ENCODE measurements at places on chromosomes 11 and 22.

GRCh38 chr11:47394322-47395222 is 13.8 kb upstream of the SLC39A13 start:
- no peaks in the 10 kb centered on the region for H3K36me3 ChIP-seq
- peaks cover 10% of the 10 kb centered on the region for H3K4me1 ChIP-seq
- no peak overlapping the region for H3K4me3 ChIP-seq

DNA sequence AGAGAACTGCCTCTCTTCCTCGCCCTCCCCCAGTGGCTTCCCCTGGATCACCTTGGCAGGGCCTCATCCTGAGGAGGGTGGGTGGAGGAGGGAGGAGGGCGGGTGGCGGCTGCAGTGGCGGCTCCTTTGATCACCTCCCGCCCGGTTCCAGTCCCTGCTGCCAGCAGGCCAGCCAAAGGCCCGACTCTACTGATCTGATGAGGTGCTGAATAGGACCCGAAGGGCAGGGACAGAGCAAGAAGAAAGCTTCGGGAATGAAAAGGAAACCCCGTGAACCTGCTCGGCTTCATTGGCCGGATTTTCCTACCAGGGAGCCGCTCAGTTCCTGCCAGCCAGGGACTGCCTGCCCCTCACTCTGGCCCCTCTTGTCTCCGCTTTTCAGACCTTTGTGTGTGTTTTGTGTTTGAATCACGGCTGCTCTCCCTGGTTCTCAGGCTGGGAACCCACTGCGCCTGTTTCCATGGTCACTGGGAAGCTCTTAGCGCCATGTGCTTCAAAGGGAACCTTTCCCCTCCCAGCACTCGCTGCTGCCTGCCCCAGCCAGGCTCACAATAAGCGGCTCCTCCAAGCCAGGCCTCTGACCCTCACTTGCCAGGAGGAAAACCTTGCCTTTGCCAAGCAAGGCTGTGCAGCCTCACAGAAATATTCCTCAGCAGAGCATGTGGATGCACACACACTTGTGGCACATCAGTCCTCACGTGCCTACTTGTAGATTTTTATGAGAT is 56.8 kb downstream of the C22orf31 start:
- no peaks in the 10 kb centered on the region for H3K36me3 ChIP-seq
- no peak for DNase-seq
- no peaks in the 10 kb centered on the region for H3K4me1 ChIP-seq
- no peak overlapping the region for H3K27ac ChIP-seq

GRCh38 chr11:3073029-3073435 is 15.8 kb upstream of the CARS1 start:
- DNase-seq: no peak
- H3K27ac ChIP-seq: no peak overlapping the region
- H3K27me3 ChIP-seq: peaks cover 19% of the 10 kb centered on the region
- no peaks in the 10 kb centered on the region for H3K36me3 ChIP-seq
- H3K4me1 ChIP-seq: no peaks in the 10 kb centered on the region
- no peak overlapping the region for H3K4me3 ChIP-seq

DNA sequence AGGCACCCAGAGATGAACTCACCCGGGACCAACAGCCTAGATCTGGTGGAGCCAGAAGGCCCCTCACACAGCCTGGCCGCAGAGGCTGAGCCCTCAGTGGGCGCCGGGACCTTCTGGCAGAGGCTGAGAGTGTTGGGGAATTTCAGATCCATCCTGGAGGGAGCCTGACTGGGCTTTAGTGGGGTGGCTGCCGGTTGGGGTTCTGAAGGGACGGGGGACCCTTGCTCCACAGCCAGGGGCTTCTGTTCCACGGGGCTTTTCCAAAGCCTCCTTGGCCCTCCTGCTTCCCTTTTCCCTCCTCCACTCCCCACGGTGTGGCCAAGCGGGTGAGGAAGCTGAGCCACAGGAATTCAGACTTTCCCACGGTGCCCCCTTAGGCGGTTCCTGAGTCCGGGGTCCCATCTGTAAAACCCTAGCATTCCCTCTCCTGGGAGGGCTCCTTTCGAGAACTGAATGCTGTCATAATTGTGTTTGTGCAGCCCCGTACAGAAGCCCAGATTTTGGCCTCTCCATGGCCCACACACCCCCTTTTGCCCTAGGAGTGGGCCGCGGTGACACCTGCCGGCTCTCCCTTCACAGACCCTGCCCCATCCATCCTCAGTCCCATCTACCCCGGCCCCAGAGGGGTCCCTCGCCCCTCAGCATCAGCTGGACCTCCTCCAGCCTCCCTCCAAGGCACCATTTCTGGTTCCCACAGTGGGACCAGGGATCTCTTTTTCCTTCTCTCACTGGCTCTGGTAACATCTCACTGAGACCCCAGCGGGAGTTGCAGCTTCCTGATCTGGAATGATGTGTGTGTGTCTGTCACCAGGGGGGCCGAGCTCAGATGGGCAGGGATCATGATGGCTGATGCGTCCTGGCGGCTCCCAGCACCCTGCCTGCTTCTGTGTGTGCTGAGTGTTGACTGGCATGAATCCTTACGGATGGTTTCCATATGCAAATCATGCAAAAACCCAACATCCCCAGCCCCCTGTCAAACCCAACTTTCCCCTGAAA is 1048.4 kb downstream of the TBC1D22A start:
- H3K27ac ChIP-seq: no peak overlapping the region
- H3K4me3 ChIP-seq: no peak overlapping the region
- H3K27me3 ChIP-seq: no peaks in the 10 kb centered on the region
- DNase-seq: no peak
- H3K36me3 ChIP-seq: no peaks in the 10 kb centered on the region

GRCh38 chr11:58446294-58446693 is 4.3 kb upstream of the OR5B12 start:
- no peak overlapping the region for H3K27ac ChIP-seq
- no peaks in the 10 kb centered on the region for H3K27me3 ChIP-seq
- DNase-seq: no peak
- no peaks in the 10 kb centered on the region for H3K36me3 ChIP-seq
- H3K4me1 ChIP-seq: no peaks in the 10 kb centered on the region

DNA sequence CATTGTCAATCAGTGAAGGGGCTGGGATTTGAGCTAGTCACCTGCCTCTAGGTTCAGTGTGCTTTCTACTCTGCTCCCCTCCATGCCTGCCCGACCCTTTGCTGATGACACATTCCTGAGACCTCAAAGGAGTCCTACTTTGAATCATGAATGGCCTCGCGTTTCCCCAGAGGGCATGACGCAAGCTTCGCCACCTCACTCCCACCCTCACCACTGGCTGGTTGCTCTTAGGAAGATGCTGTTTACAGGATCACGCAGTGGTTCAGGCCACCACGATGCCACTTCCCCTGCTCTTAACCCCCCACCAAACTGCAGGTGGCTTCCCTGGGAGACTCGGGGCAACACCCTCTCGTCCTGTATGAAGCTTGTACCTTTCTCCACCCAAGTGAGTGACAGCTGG is 62.9 kb upstream of the B3GAT1 start:
- no peak overlapping the region for H3K27ac ChIP-seq
- H3K4me1 ChIP-seq: no peaks in the 10 kb centered on the region
- H3K27me3 ChIP-seq: peaks cover 8% of the 10 kb centered on the region
- H3K4me3 ChIP-seq: no peak overlapping the region
- no peak for DNase-seq

GRCh38 chr11:14179116-14179820 is 179.7 kb downstream of the RRAS2 start:
- peaks cover 6% of the 10 kb centered on the region for H3K27me3 ChIP-seq
- no peaks in the 10 kb centered on the region for H3K4me1 ChIP-seq
- H3K27ac ChIP-seq: no peak overlapping the region
- no peak overlapping the region for H3K4me3 ChIP-seq

DNA sequence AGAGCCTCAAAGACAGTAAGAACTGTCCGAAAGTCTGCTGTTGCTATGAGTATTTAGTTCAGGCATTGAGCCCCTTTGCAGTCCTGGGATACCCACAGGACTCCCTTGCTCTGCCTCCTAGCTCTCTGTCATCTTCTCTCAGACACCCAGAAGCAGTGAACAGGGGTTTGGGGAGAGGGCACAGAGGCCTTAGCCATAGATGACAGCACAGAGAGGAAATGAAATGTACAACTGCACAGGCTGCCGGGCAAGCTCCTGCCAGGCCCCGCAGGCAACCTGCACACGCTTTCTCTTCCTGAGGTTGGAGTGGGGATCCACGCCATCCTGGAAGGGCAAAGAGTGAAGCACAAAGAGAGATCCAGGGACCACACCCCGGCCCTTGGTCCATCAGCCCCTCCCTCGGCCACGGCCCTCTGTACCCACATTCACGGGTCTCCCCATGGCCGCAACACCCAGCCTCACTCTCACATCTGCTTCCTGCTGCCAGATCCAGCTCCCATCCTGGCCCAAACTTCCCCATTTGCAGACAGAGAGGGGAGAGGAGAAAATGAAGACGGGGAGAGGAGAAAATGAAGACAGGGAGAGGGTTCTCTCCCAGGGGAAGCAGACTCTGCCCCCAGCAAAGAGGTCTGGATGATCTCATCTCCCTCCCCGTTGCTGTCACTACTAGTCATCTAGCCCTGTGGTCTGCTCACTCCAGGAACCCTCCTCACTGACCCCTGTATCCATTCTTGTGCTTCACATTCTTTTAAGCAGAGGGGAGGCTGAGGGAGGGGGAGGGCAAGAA is 40.7 kb downstream of the CD6 start:
- H3K4me1 ChIP-seq: peaks cover 47% of the 10 kb centered on the region
- no peaks in the 10 kb centered on the region for H3K27me3 ChIP-seq
- H3K27ac ChIP-seq: peak overlapping the region; percentile 61
- no peak overlapping the region for H3K4me3 ChIP-seq
- DNase-seq: no peak

DNA sequence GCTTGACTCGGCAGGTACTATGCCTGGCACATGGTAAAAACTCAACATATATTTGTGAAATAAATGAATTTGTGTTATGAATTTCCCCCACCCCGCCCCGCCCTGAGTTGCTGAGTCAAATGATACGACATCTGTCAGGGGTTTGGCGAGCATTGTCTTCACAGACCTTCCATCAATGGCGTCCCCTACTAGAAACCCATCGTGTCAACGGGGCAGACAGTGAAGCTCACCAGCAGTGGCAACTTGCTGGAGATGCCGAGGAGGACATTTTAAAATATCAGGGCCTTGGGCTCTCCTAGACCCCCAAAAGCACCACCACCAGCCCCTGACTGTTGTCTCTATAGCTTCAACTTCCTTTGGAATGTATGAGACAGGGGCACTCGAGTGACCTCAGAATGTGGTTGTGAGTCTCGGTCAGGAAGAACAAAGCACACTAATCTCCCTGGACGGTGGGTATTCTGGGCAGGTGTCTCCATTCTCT is 761 bp upstream of the NXF1 start:
- H3K4me3 ChIP-seq: peak overlapping the region; percentile 100
- no peak for DNase-seq
- H3K36me3 ChIP-seq: peaks cover 34% of the 10 kb centered on the region

- H3K4me3 ChIP-seq: no peak overlapping the region
- peaks cover 4% of the 10 kb centered on the region for H3K36me3 ChIP-seq
- no peak for DNase-seq
- H3K27ac ChIP-seq: no peak overlapping the region
Measured at GRCh38 chr22:35458547-35459422, 58.8 kb downstream of the MCM5 start.

Measured in activated T-helper 1 cell treated with anti-CD3 and anti-CD28 coated beads, Interleukin-12 subunit alpha, Interleukin-12 subunit beta, Interleukin-2, Interleukin-4 antibody, amounts not matched to agents 30 ng/mL and 10 ng/mL and 1 ng/mL, durations not matched to agents 14 hours and 24 hours and 36 hours (primary cell).